ENCODE measurements at places on chromosomes 16 and 17.

GRCh38 chr17:49899191-49899485 is 51.3 kb upstream of the TAC4 start:
- DNase-seq, result no peak

GRCh38 chr17:82661717-82662683 is 13.8 kb upstream of the WDR45B start:
- no peak for DNase-seq

DNA sequence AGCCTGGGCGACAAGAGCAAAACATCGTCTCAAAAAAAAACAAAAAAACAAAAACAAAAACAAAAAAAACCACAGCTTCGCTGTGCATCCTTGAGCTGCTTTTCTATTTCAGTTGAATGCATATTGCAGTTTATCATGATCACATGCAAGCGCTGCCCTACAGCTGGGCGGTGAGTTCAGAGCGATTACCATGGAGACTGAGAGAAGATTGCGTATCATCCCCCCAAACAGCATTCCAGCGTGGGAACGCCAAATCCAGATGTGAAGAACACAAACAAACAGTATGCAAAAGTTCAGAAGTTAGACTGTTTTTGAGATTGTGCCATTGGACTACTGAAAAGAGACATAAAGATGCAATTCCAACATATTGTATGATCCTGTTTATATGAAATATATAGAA is 15.1 kb upstream of the SLC52A1 start:
- no peak for DNase-seq

DNA sequence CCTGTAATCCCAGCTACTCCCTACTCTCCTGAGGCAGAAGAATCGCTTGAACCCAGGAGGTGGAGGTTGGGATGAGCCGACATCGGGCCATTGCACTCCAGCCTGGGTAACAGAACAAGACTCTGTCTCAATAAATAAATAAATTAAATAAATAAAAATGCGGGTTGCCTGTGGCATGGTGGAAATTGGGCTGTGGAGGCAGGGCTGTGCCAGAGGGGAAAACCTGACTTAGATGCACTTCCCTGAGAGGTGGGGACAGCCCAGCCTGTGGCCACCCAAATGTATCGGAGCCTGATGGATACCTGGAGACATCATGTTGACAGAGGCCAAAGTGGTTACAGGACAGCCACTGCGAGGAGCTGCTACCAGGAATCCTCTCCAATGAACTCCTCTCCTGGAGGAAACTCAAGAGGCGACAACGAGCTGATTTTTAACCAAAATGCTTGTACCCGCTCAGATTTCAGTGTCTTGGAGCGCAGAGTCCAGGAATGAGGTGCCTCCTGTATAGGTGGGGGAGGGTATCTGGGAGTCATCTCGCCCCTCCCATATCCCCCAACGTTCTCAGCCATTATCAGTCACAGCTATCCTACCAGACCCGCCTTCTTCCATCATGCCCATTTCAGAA is 32.3 kb downstream of the DDX19A start:
- DNase-seq, result no peak

DNA sequence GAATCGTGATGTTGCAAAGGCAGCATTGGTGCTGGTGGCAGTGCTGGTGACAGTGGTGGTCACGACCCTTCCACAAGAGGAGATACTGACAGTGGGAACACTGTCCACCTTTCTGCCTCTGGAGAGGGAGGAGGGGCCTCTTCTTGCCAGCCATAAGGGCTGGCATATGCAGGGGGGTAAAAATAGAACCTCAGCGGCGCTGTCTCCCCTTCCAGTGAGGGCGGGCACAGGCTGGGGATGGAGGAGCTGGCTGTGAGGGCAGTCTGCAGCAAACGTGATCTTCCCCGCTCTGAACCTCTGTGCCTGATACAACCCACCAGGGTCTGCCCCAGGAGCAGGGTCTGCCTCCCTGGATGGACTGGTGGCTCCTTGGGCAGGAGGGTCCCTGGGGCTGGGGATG is 3.4 kb downstream of the RAP1GAP2 start:
- DNase-seq, result no peak

DNA sequence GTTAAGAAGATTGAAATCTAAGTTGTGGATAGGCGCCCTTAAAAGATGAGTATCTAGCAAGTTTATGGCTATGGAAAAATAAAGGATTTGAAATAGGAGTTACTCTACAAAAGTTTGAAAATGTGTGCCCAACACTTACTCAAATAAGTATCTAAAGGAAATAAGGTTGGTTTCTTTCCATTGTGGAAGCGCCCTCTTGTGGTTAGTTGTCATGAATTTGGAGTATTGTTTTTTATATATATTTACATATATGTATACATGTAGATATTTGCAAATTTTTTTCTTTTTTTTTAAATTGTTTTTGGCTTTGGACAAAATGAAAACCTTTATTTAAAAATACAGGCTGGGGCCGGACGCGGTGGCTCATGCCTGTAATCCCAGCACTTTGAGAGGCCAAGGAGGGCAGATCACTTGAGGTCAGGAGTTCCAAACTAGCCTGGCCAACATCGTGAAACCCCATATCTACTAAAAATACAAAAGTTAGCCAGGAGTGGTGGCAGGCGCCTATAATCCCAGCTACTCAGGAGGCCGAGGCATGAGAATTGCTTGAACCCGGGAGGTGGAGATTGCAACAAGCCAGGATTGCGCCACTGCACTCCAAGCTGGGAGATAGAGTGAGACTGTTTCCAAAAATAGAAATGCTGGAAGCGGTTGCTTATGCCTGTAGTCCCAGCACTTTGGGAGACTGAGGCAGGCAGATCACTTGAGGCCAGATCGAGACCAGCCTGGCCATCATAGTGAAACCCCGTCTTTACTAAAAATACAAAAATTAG is 24.0 kb upstream of the VPS4A start:
- DNase-seq, result no peak
